Femur (tissue), 1 donor: ENCODE measurements at places on chromosomes 1 and 21.

- no peak for DNase-seq
Measured at GRCh38 chr1:27446496-27447020, 43.4 kb downstream of the WASF2 start.

DNA sequence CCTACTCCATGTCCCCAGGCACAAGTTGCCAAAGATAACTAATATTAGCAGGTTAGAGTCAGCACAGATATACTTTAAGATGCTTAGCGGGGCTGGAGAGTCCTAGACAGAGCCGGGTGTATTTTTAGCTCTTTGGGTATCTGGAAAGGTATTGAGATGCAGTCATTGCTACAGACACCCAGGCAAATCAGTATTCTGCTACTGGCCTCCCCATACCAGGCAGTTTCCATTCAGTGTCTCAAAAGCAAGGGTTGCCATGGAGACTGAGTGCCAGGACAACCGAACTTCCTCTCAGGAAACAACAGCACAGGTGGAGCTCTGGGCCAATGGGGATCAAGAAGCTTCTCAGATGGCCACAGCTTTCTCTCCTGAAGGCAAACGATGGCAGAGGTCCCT is 45.3 kb downstream of the KCNC4 start:
- DNase-seq: no peak

- no peak for DNase-seq
Measured at GRCh38 chr1:30286241-30286987, 437.0 kb downstream of the MATN1 start.

DNA sequence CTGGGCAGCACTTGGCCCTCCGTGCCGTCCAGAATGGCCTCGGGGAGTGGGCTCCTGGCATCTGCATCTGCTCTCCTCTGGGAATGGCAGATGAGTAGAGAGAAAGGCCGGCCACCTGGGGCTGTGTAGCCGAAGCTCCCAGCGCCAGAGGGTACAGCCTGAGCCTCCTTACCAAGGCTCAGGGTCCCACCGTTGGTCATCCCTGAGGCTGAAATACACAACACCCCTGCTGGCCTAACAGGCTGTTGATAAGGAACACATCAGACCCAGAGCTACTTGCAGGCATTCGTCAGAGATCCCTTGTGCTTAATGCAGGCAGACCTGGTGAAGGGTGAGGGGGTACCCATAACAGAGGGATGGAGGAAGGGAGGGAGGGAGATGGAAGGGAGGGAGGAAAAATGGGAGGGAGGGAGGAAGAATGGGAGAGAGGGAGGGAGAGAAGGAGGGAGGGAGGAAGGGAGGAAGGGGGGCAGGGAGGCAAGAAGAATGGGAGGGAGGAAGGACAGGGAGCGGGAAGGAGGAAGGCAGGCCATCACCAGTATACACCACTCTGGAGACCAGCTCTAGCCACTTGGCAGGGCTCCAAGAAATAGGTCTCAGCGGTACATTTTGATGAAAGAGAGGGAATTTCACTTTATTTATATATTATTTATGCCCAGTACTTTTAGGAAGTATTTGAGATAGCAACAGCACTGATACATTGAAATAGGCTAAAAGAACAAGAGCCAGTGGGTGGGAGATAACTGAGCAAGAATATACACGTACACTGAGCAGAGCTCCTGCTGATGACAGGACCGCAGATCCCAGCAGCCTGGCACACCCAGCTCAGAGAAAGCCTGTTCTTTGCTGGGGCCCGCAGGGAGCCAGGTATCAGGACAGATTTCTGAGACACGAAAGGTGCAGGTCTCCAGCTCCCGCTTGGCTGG is 315.0 kb upstream of the VAMP3 start:
- DNase-seq: no peak

DNA sequence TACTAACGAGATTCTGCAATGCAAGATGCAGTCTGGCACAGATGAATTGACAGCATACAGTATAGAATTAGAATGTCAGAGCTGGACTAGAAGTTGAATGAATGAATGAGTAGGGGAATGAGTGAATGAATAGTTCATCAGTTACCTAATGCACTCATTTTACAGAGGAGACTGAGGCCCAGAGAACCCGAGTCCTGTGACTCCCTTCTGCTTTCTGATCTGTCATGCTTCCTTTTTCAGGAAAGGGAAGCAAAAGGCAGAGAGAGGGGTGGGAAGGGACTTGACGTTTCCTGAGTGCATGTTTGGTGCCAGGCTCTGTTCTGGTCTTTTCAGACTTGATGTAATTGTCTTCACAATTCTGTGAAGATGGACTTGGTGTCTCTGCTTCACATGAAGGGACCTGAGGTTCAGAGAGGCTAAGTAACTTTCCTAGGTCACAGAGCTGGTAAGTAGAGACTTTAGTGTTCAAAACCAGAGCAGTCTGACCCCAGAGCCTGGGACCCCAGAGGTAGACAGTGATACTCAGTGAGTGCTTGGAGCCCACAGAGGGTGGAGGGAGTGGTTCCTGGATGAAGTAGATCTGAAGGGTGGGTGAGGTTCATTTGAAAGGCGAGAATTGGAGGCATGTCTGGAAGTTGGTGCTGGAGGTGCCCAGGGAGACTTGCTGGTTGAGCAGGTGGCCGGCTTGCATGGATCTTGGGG is 8.0 kb upstream of the MEX3A start:
- no peak for DNase-seq

GRCh38 chr1:14282707-14283106 is 315.8 kb upstream of the KAZN start:
- no peak for DNase-seq

- no peak for DNase-seq
Measured at GRCh38 chr1:244173769-244174168, 122.7 kb downstream of the ZBTB18 start.
